ENCODE measurements at places on chromosomes 2 and 18.

DNA sequence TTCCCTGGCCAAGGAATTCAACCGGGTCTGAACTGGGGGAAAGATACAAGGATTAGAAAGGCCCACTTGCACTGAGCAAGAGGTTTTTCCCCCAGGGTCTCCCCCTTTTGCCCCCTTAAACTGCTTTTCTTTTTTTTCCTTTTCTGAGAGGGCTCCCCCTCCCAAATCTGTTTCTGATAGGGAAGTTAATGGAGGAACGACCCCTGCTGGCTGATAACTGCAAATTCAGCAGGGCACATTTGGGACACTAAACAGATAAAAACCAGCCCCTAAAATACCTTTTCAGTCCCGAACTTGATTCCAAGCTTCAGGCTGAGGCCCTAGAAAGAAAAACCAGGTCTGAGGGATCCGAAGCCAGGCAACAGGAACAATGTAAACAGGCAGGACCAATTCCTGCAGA is 1012.4 kb upstream of the CRIM1 start:
- no peak for DNase-seq

- peak; percentile 49 for DNase-seq
These were observed 27.2 kb upstream of the OTX1 start for GRCh38 chr2:63023444-63023843.

DNA sequence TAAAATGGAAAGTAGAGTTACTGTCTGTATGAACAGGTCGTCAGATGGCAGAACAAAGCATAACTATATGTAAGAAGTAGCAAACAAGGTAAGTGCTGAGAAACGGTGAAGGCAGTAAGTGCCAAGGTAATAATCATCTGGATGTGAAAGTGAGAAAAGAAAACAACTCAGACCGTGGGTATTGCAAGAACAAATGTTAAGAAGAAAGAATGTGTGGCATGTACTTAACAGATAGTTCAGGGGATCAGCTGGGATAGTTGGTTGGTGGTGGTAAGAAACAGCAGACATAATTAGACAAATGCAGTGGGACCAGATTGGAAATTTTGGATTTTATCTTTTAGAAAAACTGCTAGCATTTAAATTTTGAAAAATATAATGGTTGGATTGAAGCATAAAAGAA is 375.8 kb upstream of the NXPH2 start:
- DNase-seq: no peak

GRCh38 chr2:143466391-143466790 is 337.2 kb downstream of the ARHGAP15 start:
- no peak for DNase-seq

DNA sequence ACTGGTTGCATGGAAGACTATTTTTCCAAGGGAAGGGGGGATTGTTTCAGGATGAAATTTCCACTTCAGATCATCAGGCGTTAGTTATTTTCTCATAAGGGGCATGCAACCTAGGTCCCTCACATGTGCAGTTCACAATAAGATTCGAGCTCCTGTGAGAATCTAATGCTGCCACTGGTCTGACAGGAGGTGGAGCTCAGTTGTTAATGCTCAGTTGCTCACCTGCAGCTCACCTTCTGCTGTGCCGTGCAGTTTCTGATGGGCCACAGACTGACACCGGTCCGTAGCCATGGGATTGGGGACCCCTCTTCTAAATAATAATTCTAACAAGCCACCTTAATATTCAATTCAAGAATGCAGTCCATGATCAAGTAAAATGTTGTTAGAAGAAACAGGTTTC is 34.9 kb downstream of the PLCL1 start:
- no peak for DNase-seq

DNA sequence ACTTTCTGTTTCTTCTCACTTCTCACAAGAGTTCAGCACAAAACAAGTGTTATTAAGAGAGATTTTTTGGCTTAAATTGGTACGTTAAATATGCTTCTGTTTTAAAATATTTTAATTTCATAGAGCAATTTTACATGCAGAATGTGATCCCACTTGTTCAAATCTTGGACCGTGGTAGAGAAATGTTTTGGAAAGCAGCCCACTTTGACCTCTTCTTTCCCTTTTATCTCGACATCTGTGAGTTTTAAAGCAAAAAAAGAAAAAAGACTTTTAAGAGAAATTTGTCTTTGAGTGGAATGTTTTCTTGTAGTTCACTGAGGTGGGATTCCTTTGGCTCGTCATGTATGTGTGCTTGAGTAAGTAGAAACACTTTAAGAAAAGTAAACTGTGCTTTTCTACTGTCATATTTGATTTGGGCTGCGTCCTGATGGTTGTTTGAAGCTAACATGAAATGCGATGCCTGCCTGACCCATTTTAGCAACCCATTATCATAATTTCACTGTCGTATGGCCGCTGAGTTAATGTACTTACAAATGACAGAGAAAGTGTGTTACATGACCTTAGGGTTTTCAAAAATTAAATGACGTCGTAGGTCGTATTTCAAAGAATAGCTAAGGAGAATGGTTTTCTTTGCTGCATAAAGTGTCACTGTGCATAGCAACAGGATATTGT is 54.5 kb downstream of the TSHZ1 start:
- no peak for DNase-seq

DNA sequence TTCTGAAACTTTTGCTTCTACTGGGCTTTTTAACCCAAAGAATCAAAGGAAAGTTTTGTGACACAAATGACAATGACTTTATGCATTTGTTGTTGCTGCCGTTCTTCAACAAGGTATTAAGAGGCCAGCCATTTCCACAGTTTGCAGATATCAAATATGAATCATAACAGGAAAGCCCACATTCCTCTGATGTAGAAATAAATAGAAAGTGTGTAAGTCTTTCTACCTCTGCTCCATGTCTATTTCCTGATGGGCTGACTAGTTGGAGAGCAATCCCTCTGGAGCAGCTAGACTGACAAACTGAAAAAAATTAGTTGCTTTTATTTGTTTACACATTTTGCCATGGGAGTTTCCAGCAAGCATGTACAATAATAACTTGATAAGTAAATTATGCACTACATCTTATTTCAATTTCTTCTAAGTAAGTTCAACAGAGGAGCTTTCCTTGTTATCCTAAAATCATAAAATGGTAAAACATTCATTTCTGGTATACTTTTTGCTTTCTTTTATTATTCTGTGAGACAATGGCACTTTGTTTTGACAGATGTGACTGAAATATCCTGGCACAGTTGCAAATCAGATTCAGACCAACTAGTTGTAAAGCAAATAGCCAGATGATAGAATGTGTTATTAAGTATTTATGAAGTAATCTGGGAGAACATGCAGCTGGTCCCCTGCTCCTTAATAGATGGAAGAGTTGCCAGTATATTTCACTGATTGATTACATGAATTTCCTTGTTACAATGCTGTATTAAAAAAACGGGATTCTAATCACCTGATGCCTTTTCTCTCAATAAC is 266.7 kb downstream of the METTL4 start:
- peak; percentile 23 for DNase-seq

- no peak for DNase-seq
These were observed 97.2 kb upstream of the TEX51 start for GRCh38 chr2:126801473-126801872.

DNA sequence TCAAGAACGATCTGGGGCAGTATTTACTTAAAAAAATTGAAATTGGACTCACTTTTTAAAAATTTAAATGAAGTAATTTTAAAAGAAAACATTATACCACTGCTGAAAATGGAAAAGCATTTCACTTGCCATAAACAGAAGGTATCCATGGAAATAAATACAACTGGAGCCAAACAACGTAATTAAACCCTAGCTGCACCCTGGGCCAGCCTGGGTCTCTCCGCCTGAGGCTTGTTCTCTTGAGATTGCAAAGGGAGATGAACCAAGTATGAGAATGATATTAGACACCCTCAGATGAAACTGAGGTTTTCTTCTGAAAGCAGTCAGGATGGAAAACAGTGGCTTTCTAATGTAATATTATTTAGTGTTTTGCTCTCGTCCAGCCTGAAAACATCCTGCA is 264.4 kb downstream of the KCNE4 start:
- DNase-seq: no peak

- DNase-seq: no peak
These were observed 814.6 kb downstream of the SLC4A3 start for GRCh38 chr2:220442012-220442411.

GRCh38 chr2:230886671-230887071 is 21.9 kb downstream of the ITM2C start:
- no peak for DNase-seq

- no peak for DNase-seq
These were observed 229.5 kb downstream of the ZBTB7C start for GRCh38 chr18:48179666-48180065.

DNA sequence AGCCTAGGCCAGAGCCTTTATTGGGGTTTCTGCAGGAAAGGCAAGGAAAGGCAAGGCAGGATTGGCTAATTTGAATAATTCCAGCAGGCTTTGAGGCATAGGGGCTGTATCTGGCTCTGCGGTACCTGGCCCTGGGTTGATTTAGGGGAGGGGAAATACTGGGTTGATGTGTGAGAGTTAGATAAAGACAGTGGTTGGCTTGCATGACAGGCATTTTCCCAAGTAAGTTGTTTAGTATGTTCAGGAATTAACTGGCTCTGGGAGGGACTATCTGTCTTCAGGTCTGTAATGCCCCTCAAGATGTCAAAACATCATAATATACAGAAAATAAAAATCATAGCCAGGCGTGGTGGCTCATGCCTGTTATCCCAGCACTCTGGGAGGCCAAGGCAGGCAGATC is 98.7 kb downstream of the UBR3 start:
- DNase-seq: no peak

- no peak for DNase-seq
These were observed 76.4 kb downstream of the ADD2 start for GRCh38 chr2:70691497-70692140.

GRCh38 chr18:48375150-48375800 is 33.9 kb downstream of the ZBTB7C start:
- DNase-seq: no peak

GRCh38 chr18:48219037-48219809 is 190.0 kb downstream of the ZBTB7C start:
- no peak for DNase-seq

- DNase-seq: no peak
These were observed 34.3 kb upstream of the EPHA4 start for GRCh38 chr2:221606424-221606823.

- no peak for DNase-seq
These were observed 381.0 kb upstream of the MEX3C start for GRCh38 chr18:51578406-51578980.

GRCh38 chr18:13313006-13313686 is 94.6 kb downstream of the LDLRAD4 start:
- no peak for DNase-seq

DNA sequence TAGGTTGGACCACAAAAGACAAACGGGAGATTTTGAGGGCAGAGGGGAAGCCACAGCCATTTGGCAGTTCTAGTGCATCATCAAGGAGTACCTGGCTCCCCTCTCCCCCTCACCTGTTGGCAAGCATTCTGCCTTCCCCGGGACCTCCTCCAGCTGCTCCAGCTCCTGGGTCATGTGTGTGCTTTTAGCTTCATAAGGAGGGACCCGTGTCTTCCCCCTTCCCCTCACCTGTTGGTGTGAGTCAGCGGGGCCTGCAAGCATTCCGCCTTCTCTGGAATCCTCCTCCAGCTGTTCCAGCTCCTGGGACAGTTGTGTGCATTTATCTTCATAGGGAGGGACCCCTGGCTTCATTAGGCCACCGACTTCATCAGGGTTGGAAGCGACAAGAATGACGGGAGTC is 58.8 kb downstream of the SPP2 start:
- no peak for DNase-seq

DNA sequence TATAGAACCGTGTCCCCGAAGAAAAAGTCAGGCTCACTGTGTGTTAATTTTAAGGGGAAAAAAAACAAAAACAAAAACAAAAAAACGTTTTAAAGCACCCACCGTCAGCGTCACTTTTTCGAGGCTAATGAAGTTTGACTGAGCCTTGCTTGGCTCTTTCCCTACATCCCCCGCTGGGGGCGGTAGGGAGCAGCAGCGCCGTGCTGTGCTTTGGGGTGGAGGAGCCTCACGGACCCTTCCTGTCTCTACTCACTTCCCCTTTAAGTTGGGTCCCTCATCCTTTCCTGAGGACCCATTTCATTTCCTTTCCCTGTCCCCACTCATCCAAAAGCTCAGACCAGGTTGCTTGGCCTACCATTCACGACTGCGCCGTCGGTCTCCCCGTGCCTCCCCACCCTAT is 82.8 kb upstream of the RPL31 start:
- no peak for DNase-seq

GRCh38 chr2:199216253-199216652 is 241.5 kb downstream of the SATB2 start:
- DNase-seq: no peak

DNA sequence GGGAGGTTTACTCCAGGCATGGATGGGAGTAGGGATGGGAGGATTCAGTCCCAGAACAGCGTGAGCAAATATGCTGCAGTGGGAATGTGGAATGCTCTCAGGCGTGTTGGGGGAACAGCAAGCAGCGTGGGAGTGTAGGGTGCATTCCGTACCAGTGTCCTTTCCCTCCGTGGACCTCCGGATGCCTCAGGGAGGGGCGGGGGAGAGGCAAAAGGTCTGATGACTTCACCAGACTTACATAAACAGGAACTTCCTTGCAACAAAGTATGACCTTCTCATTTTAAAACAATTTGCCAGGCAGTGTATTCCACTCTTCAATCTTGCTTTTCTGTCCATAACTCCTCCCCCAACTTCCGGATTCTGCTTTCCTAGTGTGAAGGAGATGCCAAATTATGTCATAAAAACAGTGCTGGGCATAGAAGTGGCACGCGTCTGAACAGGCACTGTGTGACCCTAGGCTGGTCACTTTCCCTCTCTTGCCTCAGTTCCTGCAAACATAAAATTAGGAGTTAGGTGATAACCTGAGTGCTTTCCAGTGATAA is 36.9 kb downstream of the RPL37A start:
- DNase-seq: peak; percentile 88

DNA sequence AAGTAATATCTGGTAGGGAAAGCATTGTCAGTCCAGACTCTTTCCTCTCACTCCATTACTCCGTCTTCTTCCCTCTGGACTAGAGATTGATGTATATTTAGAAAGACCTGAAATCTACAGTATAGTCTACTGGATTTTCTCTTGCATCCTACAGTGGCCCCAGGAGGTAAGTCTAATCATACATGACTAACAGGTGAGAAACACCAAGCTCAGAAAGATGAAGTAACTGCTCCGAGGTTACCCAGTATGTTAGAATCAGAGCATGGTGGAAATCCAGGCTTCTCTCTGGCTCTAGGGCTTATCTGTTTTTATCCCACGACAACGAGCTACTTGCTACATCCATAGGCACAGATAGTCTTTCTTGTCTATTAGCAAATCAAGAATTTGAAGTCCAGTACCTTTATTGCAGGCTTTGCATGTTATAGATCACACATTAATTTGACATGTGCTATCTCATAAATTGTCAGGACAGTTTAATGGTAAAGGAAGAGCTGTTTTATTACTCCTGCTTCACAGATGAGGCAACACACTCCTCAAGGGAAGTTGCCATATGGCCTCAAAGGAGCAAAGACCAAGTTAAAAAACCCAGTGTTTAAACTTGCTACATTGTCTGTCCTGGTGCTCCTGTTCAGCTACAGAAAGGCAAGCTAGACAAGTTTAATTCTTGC is 484.3 kb downstream of the THSD7B start:
- no peak for DNase-seq

DNA sequence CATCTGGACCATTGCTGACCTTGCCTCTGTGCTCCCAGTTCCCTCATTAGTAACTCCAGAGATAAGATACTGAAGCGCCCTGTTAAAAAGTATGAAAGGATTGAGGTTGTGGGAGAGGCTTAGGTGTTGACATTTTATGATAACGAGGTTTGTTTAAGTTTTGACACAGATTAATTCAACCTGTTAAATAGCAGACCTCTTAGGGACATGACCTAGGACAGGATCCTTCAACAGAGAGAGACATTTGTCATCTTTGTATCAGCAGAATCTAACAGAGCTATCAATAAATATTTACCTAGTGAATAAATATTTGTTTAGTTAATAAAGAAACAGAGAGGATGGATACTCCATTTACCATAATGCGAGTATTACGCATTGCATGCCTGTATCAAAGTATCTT is 99.5 kb downstream of the DCC start:
- DNase-seq: no peak

Data from HFFc6 (cell line).